ENCODE measurements at places on chromosomes 6 and 20.
A peak's percentile ranks its signal among the peaks of the same experiment; 100 is the strongest.

DNA sequence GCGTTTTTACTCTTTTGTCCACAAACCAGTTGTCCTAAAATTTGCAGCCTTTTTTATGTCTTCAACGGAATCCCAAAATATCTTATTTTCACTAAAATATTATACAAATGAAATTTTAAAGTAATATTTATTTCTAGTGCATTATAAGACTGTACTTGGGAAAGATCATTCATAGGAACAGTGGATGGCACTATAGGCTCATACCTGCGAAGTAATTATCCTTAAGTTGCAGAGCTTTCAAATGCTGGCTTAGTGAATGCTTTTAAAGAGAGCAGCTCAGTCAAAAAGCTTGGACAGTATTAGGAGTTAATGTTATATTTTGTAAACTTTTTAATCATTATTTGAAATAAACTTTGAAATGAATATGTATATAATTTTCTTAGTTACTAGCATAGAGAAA lies 254.9 kb downstream of the CDKAL1 start:
- DNase-seq = peak; percentile 17

GRCh38 chr20:60139663-60140446 lies 181.6 kb downstream of the CDH26 start:
- no peak for DNase-seq

DNA sequence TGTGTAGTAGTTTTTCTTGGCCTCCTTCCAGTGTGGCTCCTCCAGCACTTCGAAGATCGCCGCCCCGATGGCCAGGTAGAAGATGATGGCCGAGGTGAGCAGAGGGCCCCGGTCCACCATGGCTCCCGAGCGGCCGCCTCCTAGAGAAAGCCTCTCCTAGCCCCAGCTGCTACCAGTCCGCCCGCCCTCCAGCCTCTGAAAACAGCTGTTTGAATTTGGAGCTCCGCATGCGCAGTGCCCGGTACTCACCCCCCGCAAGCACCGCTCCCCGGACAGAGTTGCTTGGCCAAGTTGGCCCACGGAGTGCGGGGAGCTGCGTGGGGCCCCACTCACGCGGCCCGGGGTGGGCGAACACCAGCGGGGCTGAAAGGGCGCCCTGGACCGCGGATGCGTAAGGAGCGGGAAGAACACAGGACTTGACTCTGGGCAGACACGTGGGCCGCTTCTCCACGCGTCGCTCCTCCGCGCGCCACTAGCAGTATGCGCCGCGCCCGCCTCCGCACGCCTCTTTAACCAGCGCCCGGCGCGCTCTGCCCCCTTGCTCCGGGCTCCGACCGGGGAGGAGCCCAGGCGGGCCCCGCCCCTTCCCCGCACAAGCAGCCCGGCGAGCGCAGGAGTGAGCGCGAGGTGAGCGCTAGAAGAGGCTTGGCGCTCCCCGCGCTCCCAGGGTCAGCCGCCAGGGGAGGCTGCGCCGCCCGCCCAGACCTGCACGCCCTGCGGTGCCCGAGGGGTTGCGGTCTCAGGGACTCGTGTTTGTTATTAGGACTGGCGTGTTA lies at the start of gene KCNK5:
KCNK5 (minus strand) TSS at position 484 of the 776 bp plus-strand sequence; CDS start at position 120, 364 bp downstream.
- peak; percentile 19 for DNase-seq

- no peak for DNase-seq
Observed at GRCh38 chr20:44219791-44220190, 9.2 kb upstream of the OSER1 start.

All from pons (tissue), 1 donor.